ENCODE measurements at places on chromosomes 3 and 15. TPM values are rescaled to one million over a fixed set of nuclear protein-coding genes. Genes with fewer than 3 reads are reported as not detected.

CCDC33 gene
- not detected for total RNA-seq

HIGD2B gene
- not detected for total RNA-seq

HGD gene
- not detected for total RNA-seq

PAQR9 gene
- not detected for total RNA-seq

RTP1 gene
- not detected for total RNA-seq

PLA1A gene
- not detected for total RNA-seq

CACNA2D3 gene
- not detected for total RNA-seq

LXN gene
- 7.8 TPM for total RNA-seq

PLAAT1 gene
- 0.14 TPM for total RNA-seq

Measured in foreskin keratinocyte (primary cell).